ENCODE measurements at places on chromosomes 16 and 17. TPM values are rescaled to one million over a fixed set of nuclear protein-coding genes. Genes with fewer than 3 reads are reported as not detected.

GRCh38 chr16:85017151-85017550, 5.8 kb upstream of the ZDHHC7 start:
- H3K27me3 ChIP-seq, result no peaks in the 10 kb centered on the region
- DNase-seq, result no peak
- H3K27ac ChIP-seq, result no peak overlapping the region

DNA sequence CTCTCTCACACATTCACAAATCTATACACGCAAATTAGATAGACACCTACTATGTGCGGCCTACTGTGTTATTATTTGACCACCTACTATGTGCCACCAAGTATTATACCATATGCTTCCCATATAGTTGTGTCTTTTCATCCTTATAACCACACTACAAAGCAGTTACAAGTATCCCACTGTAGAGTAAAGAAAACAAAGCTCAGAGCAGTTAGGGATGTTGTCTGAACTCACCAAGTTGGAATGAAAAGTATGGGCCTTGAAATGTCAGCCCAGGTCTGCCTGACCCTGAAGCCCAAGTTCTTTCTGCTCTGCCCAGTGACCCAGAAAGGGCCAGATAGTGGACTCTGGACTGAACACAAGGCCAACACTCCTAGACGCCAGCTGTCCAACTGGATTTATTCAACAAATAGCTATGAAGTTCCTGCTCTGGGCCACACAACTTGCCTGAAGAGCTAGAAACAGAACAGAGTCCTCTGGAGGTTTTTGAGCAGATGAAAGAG, 8.5 kb downstream of the KRT37 start:
- H3K4me1 ChIP-seq, result peaks cover 42% of the 10 kb centered on the region
- H3K27me3 ChIP-seq, result no peaks in the 10 kb centered on the region
- peak; percentile 39 for DNase-seq
- no peaks in the 10 kb centered on the region for H3K36me3 ChIP-seq

The AHSP gene
- polyA plus RNA-seq, result not detected

DNA sequence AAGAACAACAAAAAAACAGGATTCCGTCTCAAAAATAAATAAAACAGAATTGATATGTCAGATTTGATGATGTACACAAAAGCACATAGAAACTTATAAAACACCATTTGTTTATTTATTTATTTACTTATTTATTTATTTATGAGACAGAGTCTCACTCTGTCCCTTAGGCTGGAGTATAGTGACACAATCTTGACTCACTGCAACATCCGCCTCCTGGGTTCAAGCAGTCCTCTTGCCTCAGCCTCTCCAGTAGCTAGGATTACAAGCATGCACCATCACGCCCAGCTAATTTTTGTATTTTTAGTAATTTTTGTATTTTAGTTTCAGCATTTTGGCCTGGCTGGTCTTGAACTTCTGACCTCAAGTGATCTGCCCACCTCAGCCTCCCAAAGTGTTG, 21.4 kb downstream of the BCAS3 start:
- H3K27me3 ChIP-seq, result no peaks in the 10 kb centered on the region
- DNase-seq, result no peak
- no peaks in the 10 kb centered on the region for H3K4me1 ChIP-seq
- H3K36me3 ChIP-seq, result no peaks in the 10 kb centered on the region

DNA sequence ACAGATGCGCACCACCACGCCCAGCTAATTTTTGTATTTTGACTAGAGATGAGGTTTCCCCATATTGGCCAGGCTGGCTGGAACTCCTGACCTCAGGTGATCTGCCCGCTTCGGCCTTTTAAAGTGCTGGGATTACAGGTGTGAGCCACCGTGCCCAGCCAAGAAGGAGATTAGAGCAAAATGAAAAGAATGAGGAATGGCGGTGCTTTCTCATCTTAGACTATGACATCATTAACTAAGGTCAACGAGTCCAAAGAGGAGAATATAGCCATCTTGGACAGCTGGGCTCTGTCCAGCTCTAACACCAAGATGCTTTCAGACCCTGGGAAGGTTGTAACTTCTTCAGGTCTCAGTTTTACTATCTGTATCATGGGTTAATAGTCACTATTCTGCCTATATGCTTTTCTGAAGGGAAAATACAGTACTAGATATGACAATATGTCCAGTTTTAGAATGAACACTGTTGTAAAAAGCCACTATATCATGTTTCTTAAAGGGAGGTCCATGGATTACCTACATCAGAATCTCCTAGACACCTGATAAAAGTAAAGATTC, 76.7 kb downstream of the SLC39A11 start:
- H3K36me3 ChIP-seq, result no peaks in the 10 kb centered on the region
- H3K4me1 ChIP-seq, result peaks cover 7% of the 10 kb centered on the region
- no peaks in the 10 kb centered on the region for H3K27me3 ChIP-seq
- no peak overlapping the region for H3K27ac ChIP-seq
- no peak for DNase-seq
- no peak overlapping the region for H3K4me3 ChIP-seq

The CDRT15 gene
- polyA plus RNA-seq, result not detected

The SEC14L5 gene
- not detected for polyA plus RNA-seq

The MYH2 gene
- 0.32 TPM for polyA plus RNA-seq

GRCh38 chr17:37847811-37848331, 76.3 kb upstream of the TBC1D3K start:
- no peaks in the 10 kb centered on the region for H3K4me1 ChIP-seq
- H3K4me3 ChIP-seq, result no peak overlapping the region
- no peak for DNase-seq
- H3K27ac ChIP-seq, result no peak overlapping the region

GRCh38 chr17:60147553-60148223, 2.1 kb upstream of the CA4 start:
- H3K27ac ChIP-seq, result no peak overlapping the region
- DNase-seq, result no peak
- no peaks in the 10 kb centered on the region for H3K36me3 ChIP-seq

- H3K4me3 ChIP-seq, result no peak overlapping the region
- no peak overlapping the region for H3K27ac ChIP-seq
- no peaks in the 10 kb centered on the region for H3K4me1 ChIP-seq
- no peak for DNase-seq
Measured at GRCh38 chr16:84199861-84200260, 8.9 kb downstream of the ADAD2 start.

DNA sequence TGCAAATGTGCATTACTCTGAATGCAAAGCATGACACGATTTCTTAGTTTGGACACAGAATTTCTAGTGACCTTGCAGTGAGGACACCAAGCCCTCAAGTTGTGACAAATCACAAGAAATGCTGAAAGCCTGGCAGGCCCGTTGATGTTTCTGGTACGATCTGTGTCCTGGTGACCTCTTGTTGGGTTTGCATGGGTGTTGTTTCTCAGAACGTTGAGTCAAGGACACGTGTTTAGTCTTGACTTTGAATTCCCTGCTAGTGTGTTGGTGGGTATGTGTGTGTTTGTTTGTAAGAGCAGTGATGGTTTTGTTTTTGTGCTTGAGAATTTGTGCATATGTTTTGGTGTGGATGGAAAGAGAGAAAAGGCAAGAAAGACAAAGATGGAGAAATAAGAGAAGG, 37.8 kb upstream of the MAF start:
- no peaks in the 10 kb centered on the region for H3K36me3 ChIP-seq
- no peaks in the 10 kb centered on the region for H3K4me1 ChIP-seq
- no peak overlapping the region for H3K4me3 ChIP-seq
- no peak overlapping the region for H3K27ac ChIP-seq

The MYH3 gene
- not detected for polyA plus RNA-seq

DNA sequence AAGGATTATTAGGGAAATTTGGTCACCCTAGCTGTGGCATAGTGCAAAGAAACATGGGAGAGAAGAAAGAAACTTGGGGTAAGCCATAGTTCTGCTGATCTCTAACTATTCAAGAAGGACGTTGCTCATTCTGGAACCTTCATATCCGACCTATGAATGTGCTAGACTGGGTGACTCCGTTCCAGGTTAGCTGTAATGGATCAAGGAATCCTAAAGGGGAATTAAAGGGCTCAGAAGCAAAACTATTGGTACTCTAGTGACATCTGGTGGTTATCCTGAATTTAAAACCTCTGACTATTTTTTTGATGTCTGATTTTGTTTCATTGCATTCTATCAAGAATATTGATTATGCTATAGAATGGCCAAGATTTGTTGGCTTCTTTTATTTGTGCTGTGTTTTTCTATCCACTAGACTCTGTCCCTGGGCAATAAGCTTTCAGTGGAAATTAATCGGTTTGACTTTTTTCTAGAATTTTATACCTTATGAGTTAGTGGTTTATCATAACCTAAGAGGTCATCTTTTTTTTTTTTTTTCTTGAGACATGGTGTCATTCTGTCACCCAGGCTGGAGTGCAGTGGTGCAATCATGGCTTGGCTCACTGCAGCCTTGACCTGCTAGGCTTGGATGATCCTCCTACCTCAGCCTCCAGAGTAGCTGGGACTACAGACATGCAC, 19.5 kb downstream of the PCTP start:
- peaks cover 17% of the 10 kb centered on the region for H3K4me1 ChIP-seq
- H3K27me3 ChIP-seq, result no peaks in the 10 kb centered on the region
- H3K36me3 ChIP-seq, result no peaks in the 10 kb centered on the region
- H3K4me3 ChIP-seq, result peak overlapping the region; percentile 34

- H3K36me3 ChIP-seq, result peaks cover 5% of the 10 kb centered on the region
- DNase-seq, result no peak
- no peak overlapping the region for H3K27ac ChIP-seq
- H3K27me3 ChIP-seq, result no peaks in the 10 kb centered on the region
- H3K4me3 ChIP-seq, result no peak overlapping the region
Measured at GRCh38 chr16:70302745-70303144, 3.8 kb downstream of the DDX19B start.

The C17orf100 gene
- 5.5 TPM for polyA plus RNA-seq

- no peak overlapping the region for H3K4me3 ChIP-seq
- H3K36me3 ChIP-seq, result no peaks in the 10 kb centered on the region
- 0 out of 2 replicates have a peak, but pooled peaks cover 6% of the 10 kb centered on the region for H3K4me1 ChIP-seq
- no peak for DNase-seq
- H3K27ac ChIP-seq, result no peak overlapping the region
Measured at GRCh38 chr16:54242199-54242598, 44.4 kb downstream of the IRX3 start.

DNA sequence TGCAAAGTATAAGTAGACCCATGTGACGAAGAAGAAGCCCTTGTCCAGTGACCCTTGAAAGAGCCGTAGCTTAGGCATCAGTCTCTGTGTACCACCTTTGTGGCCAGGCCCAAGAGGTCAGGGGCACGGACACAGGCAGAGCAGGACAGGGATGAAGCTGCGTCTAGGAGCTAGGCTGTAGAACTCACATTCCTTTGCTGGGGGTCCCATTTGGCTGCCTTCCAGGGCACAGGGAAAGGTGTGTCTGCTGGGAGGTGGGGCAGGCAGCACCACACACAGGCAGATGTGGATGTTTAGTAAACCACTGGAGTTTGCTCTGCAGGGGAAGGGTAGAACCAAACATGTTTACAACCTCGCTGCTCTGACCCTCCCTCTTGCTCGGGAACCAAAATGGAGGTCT, 33.7 kb downstream of the HNF1B start:
- H3K27me3 ChIP-seq, result peaks cover 18% of the 10 kb centered on the region
- no peak overlapping the region for H3K4me3 ChIP-seq
- DNase-seq, result no peak
- no peak overlapping the region for H3K27ac ChIP-seq
- H3K36me3 ChIP-seq, result no peaks in the 10 kb centered on the region

The G6PC1 gene
- polyA plus RNA-seq, result not detected

- H3K27ac ChIP-seq, result no peak overlapping the region
- no peaks in the 10 kb centered on the region for H3K4me1 ChIP-seq
- no peak for DNase-seq
- H3K36me3 ChIP-seq, result no peaks in the 10 kb centered on the region
- H3K4me3 ChIP-seq, result no peak overlapping the region
Measured at GRCh38 chr16:12902511-12903372, 1.3 kb downstream of the SHISA9 start.

- peaks cover 28% of the 10 kb centered on the region for H3K36me3 ChIP-seq
- no peak overlapping the region for H3K27ac ChIP-seq
- DNase-seq, result no peak
- no peak overlapping the region for H3K4me3 ChIP-seq
Measured at GRCh38 chr17:32731556-32732295, 145.2 kb downstream of the MYO1D start.

GRCh38 chr16:49556606-49557446, 183.2 kb downstream of the C16orf78 start:
- no peak overlapping the region for H3K4me3 ChIP-seq
- H3K36me3 ChIP-seq, result no peaks in the 10 kb centered on the region
- H3K4me1 ChIP-seq, result no peaks in the 10 kb centered on the region
- DNase-seq, result peak; percentile 33

The MSLN gene
- not detected for polyA plus RNA-seq

DNA sequence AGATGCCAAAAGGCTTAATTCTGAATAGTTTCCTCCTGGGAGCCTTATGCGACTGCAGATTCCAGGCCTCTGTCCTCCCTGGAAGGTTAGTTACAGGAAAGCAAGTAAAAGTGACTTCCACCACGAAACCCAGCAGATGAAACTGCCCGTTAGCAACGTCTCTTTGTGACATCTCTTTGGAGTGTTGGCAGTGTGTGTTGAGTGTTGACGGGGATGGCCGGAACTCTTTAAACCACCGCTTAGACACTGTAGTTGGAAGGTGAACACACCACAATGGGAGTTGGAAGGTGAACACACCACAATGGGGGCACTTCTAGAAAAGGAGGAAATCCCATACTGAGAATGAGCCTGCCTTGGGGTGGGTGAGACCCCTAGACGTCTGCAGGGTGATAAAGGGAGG, 858 bp downstream of the SKAP1 start:
- no peak overlapping the region for H3K4me3 ChIP-seq
- no peaks in the 10 kb centered on the region for H3K36me3 ChIP-seq
- no peak overlapping the region for H3K27ac ChIP-seq
- no peak for DNase-seq
- no peaks in the 10 kb centered on the region for H3K4me1 ChIP-seq

DNA sequence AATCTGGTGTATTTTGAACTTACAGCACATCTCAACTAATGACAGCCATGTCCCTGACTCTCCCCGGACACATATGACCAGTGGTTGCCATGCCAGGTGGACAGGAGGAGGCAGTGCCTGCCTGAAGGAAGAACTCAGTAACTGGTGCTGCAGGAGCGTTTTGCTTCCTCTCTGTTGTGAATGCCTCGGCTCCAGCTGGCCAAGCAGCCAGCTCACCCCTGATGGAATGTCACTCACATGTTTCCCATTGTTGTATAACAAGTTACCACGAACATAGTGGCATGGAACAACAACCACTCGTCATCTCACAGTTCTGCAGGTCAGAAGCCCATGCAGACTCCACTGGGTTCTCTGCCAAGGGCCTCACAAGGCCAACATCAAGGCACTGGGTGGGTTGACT, 20.1 kb upstream of the IRF8 start:
- peak; percentile 77 for DNase-seq
- peaks cover 46% of the 10 kb centered on the region for H3K27me3 ChIP-seq
- no peak overlapping the region for H3K4me3 ChIP-seq

GRCh38 chr16:27113341-27113841, 46.7 kb downstream of the C16orf82 start:
- H3K36me3 ChIP-seq, result no peaks in the 10 kb centered on the region
- no peak for DNase-seq
- no peak overlapping the region for H3K27ac ChIP-seq
- no peak overlapping the region for H3K4me3 ChIP-seq
- H3K27me3 ChIP-seq, result no peaks in the 10 kb centered on the region
- no peaks in the 10 kb centered on the region for H3K4me1 ChIP-seq

- no peaks in the 10 kb centered on the region for H3K36me3 ChIP-seq
- DNase-seq, result no peak
- H3K27me3 ChIP-seq, result no peaks in the 10 kb centered on the region
- peaks cover 22% of the 10 kb centered on the region for H3K4me1 ChIP-seq
Measured at GRCh38 chr16:57628783-57629293, 408 bp downstream of the ADGRG1 start.

Measured in GM23248 (cell line).